ENCODE measurements at places on chromosomes 5 and 9.

DNA sequence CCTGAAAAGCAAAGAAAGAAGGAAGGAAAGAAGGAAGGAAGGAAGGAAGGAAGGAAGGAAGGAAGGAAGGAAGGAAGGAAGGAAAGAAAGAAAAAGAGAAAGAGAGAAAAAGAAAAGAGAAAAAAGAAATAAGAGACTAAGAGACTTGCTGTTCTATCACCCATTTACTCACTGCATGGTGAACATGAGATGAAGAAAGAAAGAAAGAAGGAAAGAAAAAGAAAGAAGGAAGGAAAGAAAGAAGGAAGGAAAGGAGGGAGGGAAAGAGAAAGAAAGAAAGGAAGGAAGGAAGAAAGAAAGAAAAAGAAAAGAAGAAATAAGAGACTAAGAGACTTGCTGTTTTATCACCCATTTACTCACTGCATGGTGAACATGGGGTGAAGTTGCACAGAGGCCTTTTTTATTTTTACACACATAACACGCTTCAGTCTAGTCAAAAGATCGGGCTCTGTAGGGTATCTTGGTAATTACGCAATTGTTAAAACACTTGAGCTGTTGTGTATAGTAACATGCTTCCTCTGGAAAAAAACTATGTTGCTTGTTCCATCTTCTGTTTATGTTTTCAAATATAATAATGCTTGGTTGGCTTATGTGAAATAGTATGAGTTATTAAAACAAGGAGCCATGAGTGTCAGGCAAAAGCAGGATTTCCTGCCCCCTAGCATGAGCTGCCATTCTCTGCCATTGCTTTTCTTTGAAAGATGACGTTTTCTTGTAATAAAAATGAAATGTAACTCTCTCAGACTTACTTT is 119.3 kb upstream of the ZNF608 start:
- no peak for DNase-seq

GRCh38 chr9:84903963-84904362 is 234.4 kb downstream of the NTRK2 start:
- no peak for DNase-seq

DNA sequence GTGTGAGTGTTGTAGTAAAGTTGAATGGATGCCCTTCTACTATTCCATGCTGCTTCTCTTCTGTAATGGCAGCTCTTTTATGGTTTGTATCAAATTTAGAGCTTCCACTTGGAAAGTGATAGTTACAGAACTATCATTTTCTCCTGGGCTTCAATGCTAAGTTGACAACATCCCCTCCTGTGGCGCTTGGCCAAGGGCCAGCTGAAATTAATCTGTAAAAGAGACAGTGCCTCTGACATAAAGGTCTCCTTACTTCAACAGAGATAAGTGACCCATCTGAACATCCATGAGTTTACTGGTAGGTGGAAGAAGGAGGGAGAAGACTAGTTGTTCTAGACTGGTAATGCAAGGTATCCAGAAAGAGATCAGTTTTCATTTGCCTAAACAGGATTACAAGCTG is 39.7 kb downstream of the CHSY3 start:
- DNase-seq, result no peak

DNA sequence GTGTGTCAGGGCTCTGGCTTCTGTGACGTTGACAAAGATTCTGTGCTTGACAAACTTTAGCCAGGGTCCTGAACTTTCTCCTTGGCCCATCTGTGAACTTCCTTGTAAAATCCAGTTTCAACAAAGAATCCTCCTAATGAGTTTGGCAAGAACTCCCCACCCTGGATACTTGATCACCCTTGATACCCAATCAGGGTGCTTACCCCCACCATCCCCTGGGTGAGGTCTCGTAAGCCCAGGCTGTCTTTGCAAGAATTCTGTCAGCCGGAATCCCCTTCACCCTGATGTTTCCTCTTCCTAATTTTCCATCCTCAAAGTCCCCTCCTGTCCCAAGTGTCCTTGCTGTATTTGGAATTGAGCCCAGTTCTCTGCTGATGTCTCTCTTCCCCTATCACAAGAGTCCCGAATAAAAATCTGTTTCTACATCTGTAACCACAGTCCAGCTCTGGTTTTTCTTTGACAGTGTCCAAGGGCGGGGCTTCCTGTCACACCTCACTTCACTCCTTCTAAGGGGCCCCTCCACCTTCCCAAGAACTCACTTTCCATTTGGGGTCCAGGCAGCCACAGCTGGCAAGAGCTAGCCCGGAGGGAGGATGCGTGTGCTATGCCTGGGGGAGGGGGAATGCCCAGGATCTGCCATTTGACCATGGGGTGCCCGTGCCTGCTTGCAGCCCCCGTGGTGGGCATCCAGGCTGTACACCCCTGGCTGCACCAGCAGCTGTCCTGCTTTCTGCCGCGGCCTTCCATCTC is 2.7 kb upstream of the CARD19 start:
- no peak for DNase-seq

- DNase-seq, result no peak
Observed at GRCh38 chr5:139912158-139912557, 116.5 kb downstream of the PSD2 start.

DNA sequence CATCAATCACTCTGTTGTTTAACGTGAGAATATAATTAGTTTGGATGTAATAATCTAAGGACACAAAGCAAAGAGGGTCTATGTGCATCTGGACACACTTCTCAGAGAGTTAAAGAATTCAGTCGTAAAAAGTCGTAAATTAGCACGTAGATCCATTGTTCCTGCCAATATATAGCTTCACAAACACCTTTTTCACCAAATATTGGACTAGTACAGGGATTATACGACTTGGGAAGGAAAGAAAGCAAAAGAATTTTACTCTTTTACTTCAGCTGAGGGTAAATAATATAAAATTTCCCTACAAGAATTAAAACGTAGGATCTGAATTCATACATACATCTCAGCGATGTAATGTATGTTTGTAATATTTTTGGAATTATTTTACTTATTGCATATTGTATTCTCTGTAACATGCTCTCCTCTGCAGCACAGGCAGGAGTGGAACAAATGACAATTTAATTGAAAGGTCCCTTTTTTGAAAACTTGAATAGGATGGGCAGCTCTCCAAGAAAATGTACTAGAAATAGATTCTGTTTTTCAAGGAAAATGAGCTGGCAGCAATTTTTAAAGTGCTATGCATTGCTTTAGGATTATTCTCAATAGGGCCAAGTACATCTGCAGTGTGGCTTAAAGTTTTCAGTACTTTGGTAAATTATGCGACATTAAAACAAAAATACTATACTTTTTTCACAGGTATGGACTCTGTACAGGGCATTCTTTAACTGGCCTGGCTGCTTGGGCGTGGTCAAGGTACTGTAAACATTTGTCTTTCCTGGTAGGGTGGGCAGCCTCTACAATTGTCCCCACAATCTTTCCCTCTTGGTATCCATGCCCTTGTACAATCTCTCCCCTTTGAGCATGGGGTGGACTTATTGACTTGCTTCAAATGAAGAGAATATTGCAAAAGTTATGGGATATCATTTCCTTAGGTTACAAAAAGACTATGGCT is 39.7 kb upstream of the HSD17B4 start:
- no peak for DNase-seq

DNA sequence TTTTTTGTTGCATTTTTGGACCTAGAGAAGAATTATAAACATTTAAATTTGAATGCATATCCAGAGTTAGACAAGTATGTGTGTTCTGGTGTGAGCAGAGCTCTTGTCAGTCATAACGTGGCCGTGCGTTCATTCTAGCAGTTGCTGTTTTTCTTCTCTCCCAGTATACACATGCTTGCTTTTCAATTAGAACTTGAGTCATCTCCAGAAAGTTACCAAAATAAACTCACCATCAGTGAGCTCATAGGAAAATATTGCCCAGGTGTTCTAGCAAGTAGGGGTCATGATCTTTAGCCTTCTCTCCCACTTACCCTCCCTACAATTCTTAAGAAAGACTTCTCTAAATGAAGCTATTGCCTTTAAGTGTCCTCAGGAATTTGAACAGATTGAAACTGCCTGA is 247.5 kb upstream of the TUT7 start:
- DNase-seq, result no peak

DNA sequence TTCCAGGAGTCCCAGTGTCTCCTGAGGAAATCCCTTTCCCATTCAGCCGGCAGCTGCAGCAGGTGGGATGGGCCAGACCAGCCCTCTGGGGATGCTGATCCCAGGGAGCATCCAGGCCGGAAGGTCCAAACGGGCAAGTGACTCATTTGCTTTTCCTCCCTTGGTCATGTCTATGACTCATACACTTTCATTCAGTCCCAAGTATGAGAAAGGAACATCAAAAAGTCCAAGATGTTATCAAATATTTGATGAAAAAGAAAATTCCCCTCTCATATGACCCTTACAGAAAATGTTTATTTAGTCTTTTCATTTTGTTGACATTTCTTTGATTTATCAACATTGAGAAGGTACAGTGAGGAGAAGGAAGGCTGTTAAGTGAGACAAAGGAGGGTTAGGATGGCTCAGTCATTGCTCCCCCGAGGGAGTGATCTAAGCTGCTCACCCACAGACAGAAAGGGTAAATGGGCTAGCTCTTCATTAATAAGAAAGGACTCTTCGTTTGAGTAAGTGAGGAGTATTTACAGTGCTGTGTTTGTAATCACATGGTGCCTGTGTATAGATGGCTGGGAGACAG is 117.6 kb upstream of the ANKRD55 start:
- DNase-seq, result peak; percentile 94

DNA sequence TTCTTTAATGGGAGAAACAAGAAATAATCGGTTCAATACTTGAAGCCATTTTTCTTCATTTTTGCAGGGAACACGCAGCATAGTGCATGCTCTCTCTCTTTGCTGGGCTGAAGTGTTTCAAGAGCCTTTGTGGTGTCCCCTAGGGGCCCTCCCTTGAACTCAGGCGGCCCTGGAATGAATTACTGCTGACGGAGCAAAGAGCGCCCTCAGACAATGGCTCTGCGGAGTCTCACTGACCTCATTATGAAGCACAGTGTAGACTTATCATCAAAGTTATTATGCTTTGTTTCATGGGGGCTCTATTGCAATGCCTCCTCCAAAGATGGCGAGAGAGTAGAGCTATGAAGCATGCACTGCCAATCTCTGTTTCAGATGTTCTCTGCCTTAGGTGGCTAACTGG is 64.8 kb upstream of the ADCY2 start:
- DNase-seq, result no peak

GRCh38 chr9:81245254-81245956 is 443.9 kb downstream of the TLE1 start:
- no peak for DNase-seq

GRCh38 chr5:14035859-14036503 is 91.5 kb upstream of the DNAH5 start:
- peak; percentile 71 for DNase-seq

DNA sequence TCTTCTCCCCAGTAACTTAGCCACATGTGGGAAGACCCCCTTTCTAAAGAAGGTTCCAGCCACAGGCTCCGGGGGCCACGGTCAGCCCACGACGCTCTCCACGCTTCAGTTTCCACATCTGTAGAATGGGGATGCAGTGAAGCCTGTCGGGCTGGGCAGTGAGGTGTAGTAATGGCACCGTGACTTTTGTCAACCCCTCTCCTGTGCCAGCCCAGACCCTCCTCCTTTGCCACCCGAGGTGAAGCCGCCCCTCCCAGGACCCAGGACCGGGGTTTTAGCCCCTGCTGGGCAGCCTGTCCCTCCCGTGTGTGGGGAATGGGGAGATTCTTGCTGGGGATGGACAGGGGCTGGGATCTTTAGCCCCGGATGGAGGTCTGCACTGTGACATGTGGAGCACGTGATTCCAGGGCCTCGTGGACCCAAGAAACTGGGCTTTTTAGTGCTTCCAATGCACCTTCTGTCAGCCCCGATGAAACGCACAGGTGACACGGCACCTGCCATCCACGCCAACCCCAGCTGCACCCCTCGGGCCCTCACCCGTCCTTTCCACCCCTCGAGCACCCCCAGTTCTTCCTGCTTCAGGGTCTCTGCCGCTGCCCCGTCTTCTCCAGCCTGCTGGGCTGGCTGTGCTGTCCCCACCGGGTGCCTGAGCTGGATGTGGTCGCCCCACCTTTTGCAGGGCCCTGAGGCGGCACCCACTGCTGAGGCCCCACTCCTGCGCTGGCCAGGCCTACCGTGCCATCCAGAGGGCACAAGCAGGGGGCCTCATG is 13.4 kb upstream of the RNU6ATAC start:
- no peak for DNase-seq

DNA sequence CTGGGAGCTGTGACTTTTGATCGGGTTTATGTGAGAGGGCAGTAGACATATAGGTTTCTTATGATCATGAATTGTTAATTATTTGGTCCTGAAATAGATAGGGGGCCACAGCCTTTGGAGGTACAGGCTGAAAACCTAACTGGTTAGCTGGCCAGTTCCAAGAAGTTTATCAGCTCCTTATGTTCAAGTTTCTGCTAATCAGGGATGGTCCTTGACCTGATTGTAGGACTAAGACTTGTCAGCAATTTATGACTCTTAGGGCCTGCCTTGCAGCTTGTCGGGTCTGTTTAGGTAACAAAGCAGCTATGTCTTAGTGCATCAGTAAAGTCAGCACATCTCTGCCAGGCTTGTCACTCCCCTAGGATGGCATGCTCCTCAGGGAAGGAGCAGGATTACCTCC is 151.8 kb upstream of the RUSC2 start:
- DNase-seq, result no peak

GRCh38 chr9:7118633-7119032 is 360.9 kb downstream of the KDM4C start:
- DNase-seq, result no peak

DNA sequence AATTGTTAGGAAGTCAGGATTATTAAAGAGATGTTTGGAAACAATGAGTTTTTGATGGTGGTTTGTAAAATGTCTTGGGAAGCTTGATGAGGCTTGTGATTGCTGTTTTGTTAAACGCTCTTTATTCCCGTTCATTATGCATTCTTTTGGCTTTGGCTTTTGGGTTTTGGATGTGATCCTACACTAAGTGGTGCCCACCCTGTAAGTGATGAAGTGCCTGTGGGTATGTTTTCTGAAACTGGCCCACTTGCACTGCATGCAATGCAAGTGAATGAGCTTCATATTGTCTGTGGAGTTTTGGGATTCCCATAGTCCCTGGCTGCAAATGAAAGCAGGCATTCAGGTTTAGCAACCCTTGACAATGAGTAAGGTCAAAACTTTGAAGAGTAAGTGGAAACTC is 1035.5 kb upstream of the WWC1 start:
- DNase-seq, result no peak

- DNase-seq, result no peak
Observed at GRCh38 chr9:2158766-2159430, 143.8 kb downstream of the SMARCA2 start.

DNA sequence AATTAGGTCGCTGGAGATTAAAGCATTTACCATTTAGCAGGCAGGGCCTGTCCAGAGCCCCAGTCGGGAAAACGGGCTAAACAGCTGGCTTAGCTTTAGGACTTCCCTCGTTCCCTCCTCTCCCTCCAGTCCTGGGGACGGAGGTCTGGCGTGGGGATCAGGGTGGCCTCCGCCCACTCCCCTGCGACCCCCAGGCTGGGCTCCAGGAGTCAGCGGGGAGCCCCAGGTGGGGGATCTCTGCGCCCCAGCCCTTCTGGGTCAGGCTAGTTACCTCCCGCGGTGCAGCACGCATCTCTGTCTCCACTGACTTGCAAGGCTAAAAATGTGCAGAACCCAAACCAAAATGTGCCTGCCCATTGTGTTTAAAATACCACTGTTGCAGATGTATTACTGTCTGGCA is 16.2 kb upstream of the CAMSAP1 start:
- no peak for DNase-seq
